NCI-H2171 (cell line): ENCODE measurements at places on chromosomes 16 and 17.
A peak's percentile ranks its signal among the peaks of the same experiment; 100 is the strongest.

- no peak for DNase-seq
Observed at GRCh38 chr16:27302126-27302525, 11.6 kb upstream of the IL4R start.

- no peak for DNase-seq
Observed at GRCh38 chr17:43845766-43846165, 1.2 kb upstream of the CD300LG start.

DNA sequence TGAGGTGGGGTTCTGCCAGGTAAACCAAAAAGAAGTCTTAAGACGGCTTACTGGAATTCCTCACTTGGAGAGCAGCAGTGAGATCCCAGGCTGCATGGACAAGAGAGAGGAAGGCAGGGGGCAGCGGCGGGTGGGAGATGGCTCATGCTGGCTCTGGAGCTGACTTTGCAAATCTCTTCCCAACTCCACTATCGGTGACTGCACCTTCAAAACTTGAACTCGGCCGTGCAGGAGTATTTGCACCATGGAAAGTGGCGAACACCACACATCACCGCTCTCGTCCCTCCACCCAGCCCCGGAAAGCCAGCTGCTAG lies 16.7 kb downstream of the CA5A start:
- DNase-seq, result no peak

GRCh38 chr16:27691721-27692120 lies 141.8 kb downstream of the KATNIP start:
- no peak for DNase-seq

GRCh38 chr17:2689411-2690164 lies 22.0 kb downstream of the CLUH start:
- DNase-seq, result no peak

DNA sequence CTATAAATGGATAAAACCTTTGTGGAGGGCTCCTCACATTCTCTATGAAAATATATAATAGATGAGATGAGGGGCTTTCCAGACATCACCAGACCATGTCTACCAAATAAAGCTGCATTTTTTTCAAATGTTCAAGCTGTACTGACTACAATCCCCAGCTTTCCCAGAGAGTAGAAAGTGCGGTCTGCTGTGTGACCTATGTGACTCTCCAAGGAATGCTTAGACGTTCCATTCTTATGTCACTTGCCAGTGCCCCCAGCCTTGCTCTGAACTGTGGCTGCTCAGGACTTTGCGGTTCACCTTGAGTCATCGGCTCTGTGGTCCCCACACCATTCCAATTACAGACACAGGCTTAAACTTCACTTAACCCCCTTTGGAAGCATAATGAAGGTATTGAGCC lies 47.8 kb upstream of the SCNN1B start:
- no peak for DNase-seq

DNA sequence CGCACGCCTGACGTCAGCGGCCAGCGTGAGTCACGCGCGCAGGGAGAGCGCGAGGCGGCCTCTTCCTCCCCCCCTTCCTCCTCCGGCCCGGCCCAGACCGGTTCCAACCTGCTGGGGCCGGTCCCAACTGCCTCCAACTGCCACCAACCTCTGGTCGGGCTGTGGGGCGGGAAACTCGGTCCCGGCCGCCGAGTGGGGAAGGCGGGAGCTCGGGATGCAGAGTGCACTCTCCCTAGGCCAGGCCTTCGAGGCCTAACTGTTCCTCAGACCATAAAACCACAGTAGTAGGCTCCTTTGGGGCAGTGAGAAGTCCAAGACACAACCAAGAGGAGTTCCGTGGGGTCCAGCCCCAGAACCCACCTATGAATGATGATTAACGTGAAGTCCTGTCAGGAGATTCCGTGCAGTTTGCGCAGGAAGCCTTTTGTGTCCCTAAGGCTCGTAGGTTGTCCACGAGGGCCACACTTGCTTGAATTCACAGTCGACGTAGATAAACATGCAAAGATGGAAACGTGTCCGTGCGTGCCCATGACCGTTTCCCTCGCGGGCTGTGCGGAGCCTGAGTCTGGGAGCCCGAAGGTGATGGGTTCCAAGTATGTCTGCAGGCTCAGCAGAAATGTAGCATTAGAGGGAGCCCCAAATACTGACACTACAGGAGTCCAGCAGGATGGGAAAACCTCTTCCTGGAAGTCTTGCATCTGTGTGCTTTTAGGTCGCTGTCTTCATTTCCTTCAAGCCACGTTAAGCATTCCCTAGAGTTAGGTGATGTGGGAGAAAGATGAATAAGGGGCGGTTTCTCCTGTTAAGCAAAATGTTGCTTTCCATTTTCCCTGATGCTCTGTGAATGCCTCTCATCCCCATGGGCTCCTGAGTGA lies 647 bp downstream of the UNK start:
- peak; percentile 88 for DNase-seq

- no peak for DNase-seq
Observed at GRCh38 chr16:68429076-68429854, 19.0 kb downstream of the SMPD3 start.

DNA sequence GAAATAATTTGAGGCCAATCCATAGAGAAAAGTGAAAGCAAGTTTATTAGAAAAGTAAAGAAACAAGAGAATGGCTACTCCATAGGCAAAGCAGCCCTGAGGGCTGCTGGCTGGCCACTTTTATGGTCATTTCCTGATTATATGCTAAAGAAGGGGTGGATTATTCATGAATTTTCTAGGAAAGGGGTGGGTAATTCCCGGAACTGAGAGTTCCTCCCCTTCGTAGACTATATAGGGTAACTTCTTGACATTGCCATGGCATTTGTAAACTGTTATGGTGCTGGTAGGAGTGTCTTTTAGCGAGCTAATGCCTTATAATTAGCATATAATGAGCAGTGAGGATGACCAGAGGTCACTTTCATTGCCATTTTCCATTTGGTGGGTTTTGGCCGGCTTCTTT lies 4.4 kb downstream of the DHRS7B start:
- DNase-seq, result no peak

DNA sequence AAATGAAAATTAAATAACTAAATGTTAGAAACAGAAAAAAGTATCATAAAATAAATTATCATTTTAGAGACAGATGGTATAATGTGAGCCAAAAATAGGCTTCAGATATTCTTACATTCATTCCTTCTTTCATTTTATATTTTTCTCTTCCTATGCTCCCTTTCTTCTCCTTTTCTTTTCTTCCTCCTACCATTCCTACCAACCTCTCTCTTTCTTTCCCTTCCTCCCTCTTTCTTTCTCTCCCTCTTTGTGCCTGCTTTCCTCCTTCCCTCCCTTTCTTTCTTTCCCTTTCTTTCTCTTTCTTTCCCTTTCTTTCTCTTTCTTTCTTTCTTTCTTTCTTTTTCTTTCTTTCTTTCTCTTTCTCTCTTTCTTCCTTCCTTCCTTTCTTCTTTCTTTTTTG lies 275.6 kb upstream of the ELAC2 start:
- DNase-seq, result no peak

- DNase-seq, result no peak
Observed at GRCh38 chr17:10216213-10216938, 18.0 kb upstream of the GAS7 start.

DNA sequence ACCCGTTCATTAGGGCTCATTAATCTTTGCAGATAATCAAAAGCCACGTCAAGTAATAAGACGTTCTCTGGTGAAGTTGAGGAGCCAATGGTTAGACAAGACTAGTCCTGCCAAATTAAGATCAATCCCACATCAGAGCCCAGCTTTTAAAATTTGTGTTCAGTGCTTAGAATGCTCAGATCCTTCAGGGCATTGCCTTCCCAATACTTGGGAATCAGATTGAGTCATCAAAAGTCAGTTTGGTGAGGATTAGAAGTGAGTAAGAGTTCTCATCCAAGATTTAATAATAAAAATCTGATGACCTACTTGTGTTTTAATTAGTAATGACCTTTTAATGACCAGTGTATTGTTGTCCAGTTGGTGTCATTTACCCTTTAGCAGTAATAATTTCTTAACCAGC lies 19.8 kb downstream of the MAP2K4 start:
- no peak for DNase-seq

DNA sequence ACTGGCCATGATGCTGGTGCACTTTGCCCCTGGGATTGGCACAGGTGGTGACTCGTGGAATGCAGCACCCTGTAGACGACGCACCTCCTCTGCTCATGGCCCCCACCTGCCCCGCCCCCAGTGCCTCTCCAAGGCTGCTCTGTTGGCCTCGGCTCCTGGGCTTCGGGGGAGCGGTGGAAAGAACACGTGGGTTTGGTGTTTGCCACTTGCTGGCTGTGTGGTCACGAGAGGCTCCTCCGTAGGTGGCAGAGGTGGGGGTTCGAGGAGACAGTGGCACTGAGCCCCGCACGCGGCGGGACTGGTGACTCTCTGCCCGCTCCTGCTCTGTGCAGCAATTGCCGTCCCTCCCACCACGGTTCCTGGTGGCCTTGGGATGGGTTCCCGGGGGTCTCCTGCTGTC lies 82.8 kb upstream of the ZNF750 start:
- no peak for DNase-seq

GRCh38 chr17:69018022-69018615 lies 42.6 kb downstream of the ABCA9 start:
- DNase-seq, result no peak

DNA sequence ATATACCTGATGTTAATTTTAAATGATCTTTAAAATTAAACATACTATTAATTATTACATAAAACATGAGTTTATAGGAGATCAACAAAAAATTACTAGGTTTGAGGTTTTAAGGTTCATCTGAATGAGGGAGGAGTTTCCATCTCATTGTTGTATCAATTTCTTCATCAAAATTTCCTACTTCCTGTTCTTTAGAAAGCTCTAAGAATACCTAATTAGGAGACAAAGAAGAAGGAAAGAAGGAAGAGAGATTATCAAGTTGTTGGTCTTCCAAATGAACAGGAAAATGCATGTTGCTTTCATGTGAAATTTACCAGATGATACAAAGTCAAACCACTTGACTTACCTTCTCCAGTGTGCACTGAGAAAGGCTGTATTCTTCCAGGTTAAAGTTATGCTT lies 18.1 kb upstream of the ABCA9 start:
- DNase-seq, result no peak

- no peak for DNase-seq
Observed at GRCh38 chr17:66712453-66712852, 122.5 kb upstream of the CACNG5 start.

GRCh38 chr16:87053016-87053982 lies 263.9 kb downstream of the C16orf95 start:
- DNase-seq, result no peak

- DNase-seq, result no peak
Observed at GRCh38 chr16:89484041-89484501, 6.3 kb downstream of the ANKRD11 start.

GRCh38 chr16:4693956-4694641 lies 737 bp downstream of the NUDT16L1 start:
- DNase-seq, result no peak

DNA sequence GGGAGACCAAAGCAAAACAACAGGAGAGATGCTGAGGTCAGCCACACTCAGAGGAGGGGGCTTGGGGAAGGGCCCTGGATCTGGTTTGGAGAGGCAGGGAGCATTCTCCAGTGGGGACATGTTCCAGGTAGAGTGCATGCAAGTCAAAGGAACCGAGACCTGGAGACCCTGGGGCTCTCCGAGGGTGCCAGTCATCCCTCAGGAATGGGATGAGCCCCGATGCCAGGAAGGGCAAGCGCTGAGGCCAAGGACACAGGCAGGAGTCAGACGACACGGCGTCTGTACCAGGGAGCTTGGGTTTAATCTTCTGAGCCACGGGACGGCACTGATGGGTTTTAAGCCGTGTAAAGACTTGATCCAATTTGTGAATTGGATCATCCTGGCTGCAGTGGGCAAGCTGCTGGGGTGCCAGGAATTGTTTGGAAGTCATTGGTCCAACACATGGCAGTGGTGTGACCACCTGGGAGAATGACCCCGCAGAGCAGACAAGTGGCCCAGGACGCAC lies 32.9 kb upstream of the ANKRD40CL start:
- no peak for DNase-seq

DNA sequence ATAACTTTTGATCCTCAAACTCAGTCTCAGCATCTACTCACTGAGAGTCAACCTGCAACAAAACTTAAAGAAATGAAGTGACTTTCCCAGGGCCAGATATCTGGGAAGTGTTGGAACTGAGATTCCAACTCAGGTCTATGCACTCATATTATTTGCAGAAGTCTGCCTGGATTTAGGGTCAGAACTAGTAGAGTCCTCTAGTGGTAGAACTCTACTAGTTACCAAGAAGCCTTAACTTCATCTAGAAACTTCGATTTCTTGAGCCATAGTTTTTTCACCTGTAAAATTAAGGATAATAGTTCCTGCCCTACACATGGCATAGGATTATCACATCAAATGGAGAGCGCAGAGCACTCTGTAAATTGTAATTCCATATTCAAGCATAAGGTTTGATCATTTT lies 23.4 kb upstream of the KRT24 start:
- DNase-seq, result no peak

GRCh38 chr16:85584267-85584666 lies 28.9 kb upstream of the GSE1 start:
- DNase-seq, result no peak

DNA sequence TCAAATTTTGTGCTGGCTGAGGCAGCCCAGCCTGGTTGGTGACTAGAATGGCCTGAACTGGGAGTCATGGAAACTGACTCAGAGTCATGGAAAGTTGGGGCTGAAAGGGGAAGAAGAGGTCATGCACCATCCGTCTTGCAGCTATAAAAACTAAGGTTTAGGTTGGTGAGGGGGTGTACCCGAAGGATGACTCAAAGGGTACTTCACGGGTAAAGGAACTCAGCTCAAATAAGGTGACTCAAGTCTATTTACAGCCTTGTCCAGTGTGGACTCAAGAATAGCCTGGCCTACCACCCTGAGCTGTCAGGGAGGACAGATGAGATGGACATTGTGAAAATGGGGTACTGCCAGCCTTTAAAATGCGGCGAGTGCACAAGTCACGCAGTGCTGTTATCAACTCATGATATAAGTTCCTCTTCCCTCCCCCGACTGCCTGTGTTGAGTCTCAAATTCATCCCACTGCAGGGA lies 18.6 kb downstream of the CD300LB start:
- no peak for DNase-seq

DNA sequence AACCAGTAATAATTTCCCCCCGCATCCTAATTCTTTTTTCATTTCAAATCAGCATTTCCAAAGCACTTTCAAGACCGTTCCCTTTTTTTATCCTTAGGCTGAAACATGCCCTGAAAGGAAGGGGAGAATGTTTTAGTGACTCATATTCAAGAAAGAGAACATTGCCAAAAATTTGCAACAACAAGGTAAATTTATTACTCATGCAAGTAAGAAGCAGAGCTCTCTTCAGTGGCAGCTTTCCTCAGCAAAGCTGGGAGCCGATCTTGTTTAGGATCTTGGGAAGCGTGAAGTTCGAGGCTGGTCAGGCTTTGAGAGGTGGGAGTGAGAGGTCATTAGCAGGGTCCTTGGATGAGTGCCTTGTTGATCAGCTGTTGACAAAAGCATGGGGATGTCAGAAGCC lies 129.5 kb downstream of the PRKCA start:
- no peak for DNase-seq
